Endothelial cell (in vitro differentiated cells): ENCODE measurements at places on chromosomes 7 and 10. TPM values are rescaled to one million over a fixed set of nuclear protein-coding genes. Genes with fewer than 3 reads are reported as not detected.

- DNase-seq = no peak
Observed at GRCh38 chr7:81256991-81257390, 338.1 kb upstream of the SEMA3C start.

- no peak for DNase-seq
Observed at GRCh38 chr7:87447116-87447635, 28.3 kb downstream of the ABCB4 start.

The DYDC2 gene
- not detected for total RNA-seq

DNA sequence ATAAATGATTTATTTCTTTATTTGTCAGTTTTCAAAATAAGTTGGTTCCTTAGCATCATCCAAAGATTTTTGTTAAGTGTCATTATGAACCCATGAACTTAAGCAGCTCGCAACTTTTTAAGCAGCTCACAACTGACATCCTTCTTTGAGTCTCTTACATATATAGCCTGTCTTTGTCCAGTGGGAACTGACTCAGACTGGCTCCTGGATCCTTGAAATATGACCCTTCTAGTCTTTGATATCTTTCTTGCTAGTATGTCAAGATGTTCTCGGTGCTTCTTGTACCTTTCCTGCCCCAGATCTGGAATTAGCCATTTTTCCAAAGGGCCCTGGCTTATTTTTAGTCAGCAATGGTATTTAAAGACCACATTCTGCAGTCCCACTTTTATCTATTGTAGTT, 53.9 kb upstream of the ARID5B start:
- DNase-seq = no peak

GRCh38 chr7:1246160-1246870, 13.6 kb downstream of the UNCX start:
- no peak for DNase-seq

- no peak for DNase-seq
Observed at GRCh38 chr7:8831376-8831775, 398.0 kb downstream of the NXPH1 start.

- no peak for DNase-seq
Observed at GRCh38 chr7:140053812-140054539, 8.8 kb downstream of the PARP12 start.

DNA sequence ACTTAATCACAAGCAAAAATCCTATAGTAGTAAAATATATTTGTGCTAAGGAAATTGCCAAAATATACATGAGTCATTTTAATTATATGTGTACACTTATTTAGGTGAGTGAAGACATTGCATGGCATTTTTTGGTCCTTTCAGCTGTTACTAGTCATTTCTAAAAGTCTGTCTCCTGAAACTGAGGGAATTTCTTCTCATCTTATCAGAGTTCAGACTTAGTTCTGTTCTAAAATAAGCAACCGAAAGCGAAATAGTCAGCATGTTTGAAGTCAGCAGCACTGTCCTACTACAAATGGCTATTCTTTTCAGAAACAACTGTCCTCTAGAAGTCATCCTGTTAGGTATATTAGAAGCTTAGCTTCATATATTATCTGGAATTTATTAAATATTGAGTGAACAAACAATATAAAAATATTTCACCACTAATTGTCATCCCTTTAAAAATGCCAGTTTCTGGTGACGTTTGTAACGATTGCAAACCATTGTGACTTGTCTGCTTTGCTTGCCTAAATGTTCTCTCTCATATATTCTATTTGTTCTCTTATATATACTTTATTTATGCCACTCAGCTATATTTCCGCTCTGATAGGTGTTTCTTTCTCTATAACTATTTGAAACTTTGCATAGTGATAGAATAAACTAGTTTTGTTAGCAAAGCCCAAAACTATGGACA, 227.4 kb upstream of the KAT6B start:
- DNase-seq = no peak

The ZNF775 gene
- total RNA-seq = 12.1 TPM

DNA sequence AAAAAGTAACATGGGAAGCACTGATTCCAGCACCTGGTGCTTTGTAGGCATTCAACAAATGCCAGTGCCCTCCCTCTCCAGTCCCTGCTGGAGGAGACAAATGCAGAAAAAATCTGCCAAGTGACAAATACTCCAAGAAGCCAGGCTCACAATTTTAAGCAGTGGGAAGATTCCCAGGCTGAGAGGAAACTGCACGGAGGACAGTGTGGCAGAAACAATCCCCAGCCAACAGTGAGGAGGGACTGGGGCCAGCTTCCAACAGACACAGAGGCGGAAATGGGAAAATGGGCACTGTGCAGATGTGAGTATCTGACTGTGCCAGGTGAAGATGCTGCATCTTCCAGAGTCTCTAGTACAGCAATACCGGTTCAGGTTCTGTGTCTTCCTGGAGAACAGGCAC, 106.3 kb downstream of the SLIT1 start:
- no peak for DNase-seq

- no peak for DNase-seq
Observed at GRCh38 chr7:135772639-135773222, 24.1 kb upstream of the FAM180A start.

The TEX36 gene
- not detected for total RNA-seq

GRCh38 chr10:93074597-93075368, 1.1 kb downstream of the CYP26A1 start:
- DNase-seq = no peak

The CPEB3 gene
- total RNA-seq = 2.4 TPM

GRCh38 chr10:131961047-131961776, 20.5 kb downstream of the BNIP3 start:
- DNase-seq = no peak

The GNGT1 gene
- not detected for total RNA-seq

GRCh38 chr10:26997610-26998009, 102.7 kb downstream of the ANKRD26 start:
- no peak for DNase-seq

GRCh38 chr7:70681469-70682350, 450.2 kb upstream of the GALNT17 start:
- DNase-seq = no peak
